ENCODE measurements at places on chromosomes 16 and 17. TPM values are rescaled to one million over a fixed set of nuclear protein-coding genes. Genes with fewer than 3 reads are reported as not detected.

DNA sequence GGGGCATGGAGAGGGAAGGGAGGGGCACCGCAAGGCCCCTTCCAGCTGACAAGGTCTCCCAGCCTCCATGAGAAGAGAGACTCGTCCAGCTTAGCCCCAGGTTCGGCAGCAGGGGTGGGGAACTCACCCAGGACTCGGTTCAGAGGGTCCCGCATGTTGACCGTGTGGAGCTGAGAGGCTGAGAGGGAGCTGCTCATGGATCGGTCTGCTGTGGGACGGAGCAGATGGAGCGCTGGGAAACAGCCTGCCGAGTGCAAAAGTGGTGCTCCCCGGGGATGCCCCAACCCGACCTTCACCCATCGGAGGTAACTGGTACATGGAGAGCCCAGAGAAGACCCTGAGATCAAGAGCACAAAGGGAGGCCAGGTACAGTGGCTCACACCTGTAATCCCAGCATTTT is 4.9 kb downstream of the CSF3 start:
- ATAC-seq, result no peak

- no peak for ATAC-seq
These were observed 215.3 kb downstream of the C16orf95 start for GRCh38 chr16:87101903-87102302.

- no peak for ATAC-seq
These were observed at the start of gene MYLK3 for GRCh38 chr16:46747777-46748651. MYLK3 (minus strand) TSS chr16:46748344; CDS start chr16:46748193, 151 bp downstream.

DNA sequence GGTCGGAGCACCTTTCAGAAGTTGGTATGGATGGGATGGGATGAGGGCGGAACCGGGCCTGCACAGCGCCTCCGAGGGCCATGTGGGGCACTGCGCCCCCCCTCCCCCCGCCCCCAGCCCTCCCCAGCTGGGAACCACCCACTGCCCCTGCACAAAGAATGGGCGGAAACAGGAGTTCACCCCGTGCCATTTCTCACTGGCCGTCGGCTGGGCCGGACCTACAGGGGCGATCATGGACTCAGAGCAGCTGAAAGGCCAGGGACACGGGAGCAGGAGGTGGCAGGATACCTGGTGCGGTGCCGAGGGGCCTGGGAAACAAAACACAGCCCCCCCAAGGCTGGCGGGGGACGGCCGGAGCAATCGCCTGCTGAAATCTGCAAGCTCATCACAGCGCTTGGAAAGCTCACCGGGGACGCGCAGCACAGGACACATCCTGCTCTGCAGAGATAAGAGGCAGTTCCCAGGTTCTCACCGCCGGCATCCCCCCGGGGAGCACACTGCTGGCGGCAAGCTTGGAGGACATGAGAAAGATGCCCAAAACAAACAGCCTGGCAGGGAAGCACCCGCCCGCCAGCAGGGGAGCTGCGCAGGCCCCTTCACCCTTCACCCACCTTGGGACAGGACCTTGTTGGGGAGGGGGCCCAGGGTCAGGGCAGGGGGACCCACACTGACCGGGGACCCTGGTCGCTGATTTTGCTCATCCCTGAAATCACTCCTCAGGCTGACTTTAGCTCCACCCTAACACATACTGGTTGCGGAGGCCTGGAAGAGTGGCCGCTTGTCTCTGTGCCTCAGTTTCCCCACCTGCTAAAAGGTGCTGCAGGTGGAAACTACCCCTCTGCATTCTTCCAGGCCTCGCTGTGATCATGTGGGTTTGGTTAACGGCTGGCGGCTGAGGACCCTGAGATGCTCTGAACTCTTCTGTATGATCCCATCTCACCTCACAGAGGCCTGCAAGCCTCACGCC is 263.9 kb downstream of the C16orf95 start:
- ATAC-seq, result no peak

- ATAC-seq, result no peak
These were observed 13.2 kb upstream of the CLEC18C start for GRCh38 chr16:70160388-70160787.

- no peak for ATAC-seq
These were observed 2.3 kb upstream of the GRB2 start for GRCh38 chr17:75407655-75408352.

GRCh38 chr16:77885571-77886295 is 97.4 kb downstream of the VAT1L start:
- ATAC-seq, result no peak

DNA sequence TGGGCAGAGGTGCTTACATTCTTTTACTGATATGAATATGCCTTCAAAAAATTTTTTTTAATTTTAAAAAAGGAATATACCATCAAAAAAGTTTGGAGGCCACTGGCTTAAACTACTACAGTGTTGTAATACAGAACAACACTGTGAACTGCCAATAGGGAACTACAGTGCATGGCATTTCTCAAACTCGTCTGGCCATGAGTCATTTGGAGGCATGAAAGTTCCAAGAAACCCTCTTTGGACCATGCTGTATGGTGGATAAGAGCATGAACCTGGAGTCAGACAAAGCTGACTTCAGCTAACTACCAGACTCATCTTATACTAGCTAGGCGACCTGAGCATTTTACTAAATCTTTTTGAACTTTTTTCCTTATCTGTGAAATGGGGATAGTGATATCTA is 9.2 kb upstream of the NF1 start:
- ATAC-seq, result no peak

- ATAC-seq, result no peak
These were observed 26.4 kb downstream of the NPTX1 start for GRCh38 chr17:80449930-80450576.

DNA sequence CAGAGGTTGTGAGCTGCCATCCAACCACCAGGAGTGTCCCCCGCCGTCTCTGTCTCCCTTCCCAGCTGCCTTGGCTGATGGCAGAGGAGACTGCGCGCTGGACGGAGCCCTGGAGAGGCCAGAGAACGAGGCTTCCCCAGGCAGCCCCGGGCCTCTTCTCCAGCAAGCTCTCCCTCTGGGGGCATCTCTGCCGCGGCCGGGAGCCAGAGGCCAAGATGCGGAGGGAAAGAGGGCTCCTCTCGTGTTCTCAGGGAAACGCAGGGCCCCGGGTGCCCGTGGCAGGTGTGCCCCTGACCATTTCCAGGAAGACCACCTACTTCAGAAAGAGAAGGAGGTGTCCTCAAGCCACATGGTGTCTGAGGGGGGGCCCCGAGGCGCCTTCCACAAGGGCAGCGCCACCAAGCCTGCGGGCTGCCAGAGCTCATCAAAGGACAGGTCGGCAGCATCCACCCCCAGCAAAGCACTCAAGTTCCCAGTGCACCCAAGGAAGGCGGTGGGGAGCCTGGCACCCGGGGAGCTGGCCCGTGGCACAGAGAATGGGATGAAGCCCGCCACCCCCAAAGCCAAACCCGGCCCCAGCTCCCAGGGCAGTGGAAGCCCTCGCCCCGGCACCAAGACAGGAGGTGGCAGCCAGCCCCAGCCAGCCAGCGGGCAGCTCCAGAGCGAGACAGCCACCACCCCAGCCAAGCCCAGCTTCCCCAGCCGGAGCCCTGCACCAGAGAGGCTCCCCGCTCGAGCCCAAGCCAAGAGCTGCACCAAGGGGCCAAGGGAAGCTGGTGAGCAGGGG is 14.8 kb upstream of the ZFPM1 start:
- no peak for ATAC-seq

- no peak for ATAC-seq
These were observed 4.3 kb downstream of the EVI2B start for GRCh38 chr17:31309556-31309955.

GRCh38 chr17:39711851-39712250 is 12.0 kb downstream of the ERBB2 start:
- ATAC-seq, result no peak

GRCh38 chr17:79644617-79645016 is 33.8 kb upstream of the RBFOX3 start:
- no peak for ATAC-seq

GRCh38 chr16:10300905-10301304 is 85.0 kb upstream of the ATF7IP2 start:
- no peak for ATAC-seq

Gene ZCCHC14
- total RNA-seq, result 5.2 TPM

Gene KCNJ2
- not detected for total RNA-seq

Gene SERPINF2
- total RNA-seq, result 0.85 TPM

Gene MYH8
- total RNA-seq, result not detected

Gene FBRS
- 92.6 TPM for total RNA-seq

Gene MT1G
- total RNA-seq, result not detected

Gene RHBDF2
- 33.3 TPM for total RNA-seq

Gene MSLN
- not detected for total RNA-seq

Gene CCL3
- 108 TPM for total RNA-seq

All from activated T-helper 17 cell treated with anti-CD3 and anti-CD28 coated beads, Interleukin-2, amount 50 U/mL, for 72 hours (primary cell).